SK-MEL-5 (cell line): ENCODE measurements at places on chromosomes 3 and 15. TPM values are rescaled to one million over a fixed set of nuclear protein-coding genes. Genes with fewer than 3 reads are reported as not detected.

CHRM5 gene
- not detected in 2 replicates for total RNA-seq

SLC12A1 gene
- 0.11 and 0.16 TPM in 2 replicates for total RNA-seq

SAMMSON gene
- total RNA-seq: 26.3 and 26.5 TPM in 2 replicates

GXYLT2 gene
- 18.2 and 27.2 TPM in 2 replicates for total RNA-seq

ZIC1 gene
- 3.8 and 4.4 TPM in 2 replicates for total RNA-seq

SLC24A5 gene
- 423 and 457 TPM in 2 replicates for total RNA-seq

MCF2L2 gene
- 0.79 and 1.0 TPM in 2 replicates for total RNA-seq

ZMYND10 gene
- 0.61 TPM in 1 of 2 replicates, not detected in the other for total RNA-seq

USP50 gene
- total RNA-seq: 1.2 TPM in 1 of 2 replicates, not detected in the other

HHLA2 gene
- not detected in 2 replicates for total RNA-seq

CCR5 gene
- not detected in 2 replicates for total RNA-seq

GOLGA8K gene
- 0.13 and 0.40 TPM in 2 replicates for total RNA-seq

FYCO1 gene
- 52.7 and 53.6 TPM in 2 replicates for total RNA-seq

MORC1 gene
- 0.11 TPM in 1 of 2 replicates, not detected in the other for total RNA-seq

INSYN1 gene
- total RNA-seq: 2.4 and 2.5 TPM in 2 replicates

SUSD5 gene
- 2.2 and 3.0 TPM in 2 replicates for total RNA-seq

ARGFX gene
- total RNA-seq: not detected in 2 replicates

DUOXA2 gene
- total RNA-seq: not detected in 2 replicates

LRRC3B gene
- not detected in 2 replicates for total RNA-seq

PRR20G gene
- not detected in 2 replicates for total RNA-seq

TLR9 gene
- total RNA-seq: not detected in 2 replicates

ZBTB20 gene
- total RNA-seq: 2.9 and 4.2 TPM in 2 replicates

WDR72 gene
- 2.3 and 3.9 TPM in 2 replicates for total RNA-seq

PPM1L gene
- total RNA-seq: 1.0 and 1.1 TPM in 2 replicates

TEX55 gene
- not detected in 2 replicates for total RNA-seq

CADM2 gene
- not detected in 2 replicates for total RNA-seq

CD80 gene
- not detected in 2 replicates for total RNA-seq

CYP1A1 gene
- 2.7 and 5.7 TPM in 2 replicates for total RNA-seq

CLDN16 gene
- not detected in 2 replicates for total RNA-seq

ITIH3 gene
- total RNA-seq: 0.26 TPM in 1 of 2 replicates, not detected in the other

CADPS gene
- total RNA-seq: not detected in 2 replicates

MYL3 gene
- not detected in 2 replicates for total RNA-seq

RBPMS2 gene
- total RNA-seq: 1.1 and 1.4 TPM in 2 replicates

TP63 gene
- total RNA-seq: 0.05 TPM in 1 of 2 replicates, not detected in the other

FAM81A gene
- 21.2 and 22.7 TPM in 2 replicates for total RNA-seq

ADGRG7 gene
- total RNA-seq: not detected in 2 replicates

LRRC31 gene
- total RNA-seq: not detected in 2 replicates

TRIM42 gene
- total RNA-seq: not detected in 2 replicates

TMEM44 gene
- 4.9 and 6.0 TPM in 2 replicates for total RNA-seq

PDHB gene
- total RNA-seq: 75.7 and 90.4 TPM in 2 replicates

RARB gene
- total RNA-seq: 0.87 and 1.0 TPM in 2 replicates

FRMD4B gene
- 31.4 and 36.7 TPM in 2 replicates for total RNA-seq

STARD5 gene
- total RNA-seq: 1.2 and 1.5 TPM in 2 replicates

RHOV gene
- total RNA-seq: 0.32 and 0.82 TPM in 2 replicates

FANCD2OS gene
- not detected in 2 replicates for total RNA-seq

ASB14 gene
- not detected in 2 replicates for total RNA-seq

GMNC gene
- total RNA-seq: not detected in 2 replicates

CTXN2 gene
- total RNA-seq: not detected in 2 replicates

UBAP1L gene
- total RNA-seq: 31.1 and 31.5 TPM in 2 replicates
